Activated T-helper 9 cell treated with anti-CD3 and anti-CD28 coated beads, Interleukin-2, amount 50 U/mL, for 16 hours (primary cell): ENCODE measurements at places on chromosomes 4 and X.

DNA sequence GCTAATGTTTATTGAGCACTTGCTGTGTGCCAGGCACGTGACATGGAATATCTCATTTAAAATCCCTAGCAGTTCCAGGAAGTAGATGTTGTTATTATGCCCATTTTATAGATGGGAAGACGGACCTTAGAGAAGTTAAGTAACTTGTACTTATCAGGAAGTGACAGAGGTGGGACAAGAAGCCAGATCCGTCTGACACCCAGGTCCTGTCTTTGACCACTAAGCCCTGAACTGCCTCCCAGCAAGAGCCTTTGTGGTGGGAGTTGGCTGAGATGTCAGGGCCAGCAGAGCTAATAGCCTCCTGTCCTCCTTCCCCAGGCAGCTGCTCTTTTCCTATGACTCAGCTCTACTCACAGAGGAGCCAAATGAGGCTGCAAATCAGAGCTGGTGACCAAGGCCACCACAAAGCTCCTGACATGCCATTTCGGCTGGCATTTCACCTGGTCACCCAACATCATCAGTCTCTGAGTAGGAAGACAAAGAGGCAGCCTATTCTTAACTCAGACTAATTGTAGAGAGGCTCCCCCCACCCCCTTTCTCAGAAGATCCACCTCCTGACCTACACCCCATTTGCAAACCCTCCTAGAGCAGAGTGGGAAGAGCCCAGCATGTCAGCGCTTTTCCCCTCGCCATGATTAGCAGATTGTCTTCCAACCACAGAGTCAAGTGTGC is 175.1 kb upstream of the KIT start:
- no peak for DNase-seq

- no peak for DNase-seq
Observed at GRCh38 chr4:24373704-24374103, 210.7 kb downstream of the DHX15 start.

DNA sequence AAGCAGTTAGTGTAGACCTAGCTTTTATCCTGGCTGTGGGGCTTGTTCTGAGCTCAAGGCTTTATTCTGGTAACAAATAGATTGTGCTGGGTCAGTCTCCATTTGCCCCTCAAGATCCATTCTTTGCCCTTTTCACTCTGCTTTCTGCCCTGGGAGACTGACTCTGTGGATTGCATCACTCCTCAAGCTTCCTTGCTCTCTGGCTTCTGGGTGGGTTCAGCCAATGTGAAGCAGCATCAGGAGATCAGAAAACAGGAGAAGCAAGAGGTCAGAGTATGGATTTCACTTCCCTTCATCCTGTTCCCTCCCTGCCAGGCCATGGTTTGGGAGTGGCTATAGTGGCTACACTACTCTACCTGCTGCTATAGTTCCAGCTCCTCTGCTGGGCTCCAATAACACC is 184.1 kb upstream of the NDP start:
- DNase-seq: no peak

GRCh38 chr4:172662113-172662512 is 506.5 kb upstream of the GALNT7 start:
- no peak for DNase-seq

DNA sequence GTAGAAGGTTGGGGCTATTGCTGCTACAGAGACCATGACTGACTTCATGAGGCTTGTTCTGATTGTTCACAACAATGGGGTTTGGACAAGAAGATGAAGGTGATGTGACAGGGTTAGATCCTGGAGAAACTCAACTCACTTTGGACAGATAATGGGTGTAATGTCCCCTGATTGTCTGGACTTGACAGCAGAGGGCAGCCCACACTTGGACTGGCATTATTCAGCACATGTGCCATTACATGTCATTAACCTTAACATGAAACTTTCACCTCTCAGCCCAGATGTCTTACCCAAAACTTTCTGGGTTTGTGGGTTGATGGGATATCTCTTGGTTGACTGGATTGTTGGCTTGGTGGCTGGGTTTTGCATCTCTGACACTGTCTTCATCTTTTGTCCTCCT is 101.5 kb downstream of the MXRA5 start:
- DNase-seq: no peak

DNA sequence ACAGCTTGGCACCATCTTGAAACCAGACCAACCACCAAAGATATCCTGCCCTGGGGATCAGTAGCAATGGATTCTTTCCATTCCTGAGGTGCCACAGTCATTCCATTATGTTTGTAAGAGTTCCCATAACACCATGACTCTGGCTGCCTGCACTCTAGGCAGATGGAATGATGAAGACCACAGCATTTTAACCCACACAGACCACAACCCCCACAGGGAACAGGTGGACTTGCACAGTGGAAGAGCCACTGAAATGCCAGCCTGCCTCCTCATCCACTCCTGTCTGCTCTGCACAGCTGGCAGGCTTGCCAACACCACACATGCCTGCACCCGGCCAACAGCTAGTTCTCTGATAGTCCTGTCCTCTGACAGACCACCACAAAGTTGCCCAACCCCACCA is 2362.2 kb upstream of the AGA start:
- no peak for DNase-seq

GRCh38 chr4:54064317-54065111 is at the start of gene CHIC2:
Gene CHIC2, minus strand, starts transcription at chr4:54064605. Its CDS starts 305 bp downstream, at chr4:54064300.
- peak; percentile 94 for DNase-seq

DNA sequence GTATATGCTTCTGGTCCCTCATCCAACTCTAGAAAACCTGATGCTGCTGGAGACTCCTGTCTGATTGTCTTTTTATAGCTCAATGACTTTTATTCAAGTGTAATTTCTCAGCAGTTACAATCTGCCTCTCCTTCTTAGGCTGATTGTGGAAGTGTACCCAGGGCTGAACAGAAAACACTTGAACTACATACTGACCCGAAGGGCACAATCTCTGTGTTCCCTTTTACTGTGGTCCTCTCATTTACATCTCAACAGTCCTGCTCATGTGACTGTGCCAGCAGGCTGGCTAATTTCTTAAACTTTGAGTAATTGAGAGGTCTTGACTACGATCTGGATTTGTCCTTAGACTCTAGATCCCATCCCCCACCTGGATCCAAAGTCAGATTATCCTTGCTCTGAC is 863.4 kb downstream of the PDHA2 start:
- no peak for DNase-seq

DNA sequence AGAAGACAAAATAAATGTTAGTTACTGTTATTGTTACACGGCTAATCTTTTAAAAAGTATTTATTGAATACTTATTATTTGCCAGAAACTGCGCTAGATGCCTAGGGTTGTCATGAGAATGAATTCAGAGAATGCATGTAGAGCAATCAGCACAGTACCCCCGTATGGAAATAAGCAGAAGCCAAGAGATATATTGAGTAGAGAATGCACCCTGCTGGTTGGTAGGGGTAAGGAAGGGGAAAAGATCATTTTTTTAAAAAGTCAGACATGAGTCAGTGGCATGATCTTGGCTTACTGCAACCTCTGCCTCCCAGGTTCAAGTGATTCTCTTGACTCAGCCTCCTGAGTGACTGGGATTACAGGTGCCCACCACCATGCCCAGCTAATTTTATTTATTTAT is 13.1 kb upstream of the DRP2 start:
- no peak for DNase-seq

DNA sequence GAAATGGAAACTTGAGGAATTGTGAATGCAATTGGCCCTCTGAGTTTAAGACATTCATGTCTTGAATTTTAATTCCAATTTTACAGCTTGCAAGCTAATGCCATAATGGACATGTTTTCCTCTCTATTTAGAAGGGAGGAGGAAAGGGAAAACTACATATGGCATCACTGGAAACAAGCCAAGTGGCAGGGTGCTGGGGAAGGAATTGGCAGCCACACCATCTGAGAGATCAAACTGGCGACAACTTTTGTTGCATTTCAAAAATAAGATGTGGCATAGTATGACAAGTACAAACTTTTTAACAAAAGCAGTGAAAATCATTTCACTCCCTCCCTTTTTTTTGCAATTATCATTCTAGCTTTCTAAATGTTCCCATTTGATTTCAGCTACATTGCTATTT is 615.6 kb downstream of the CENPC start:
- DNase-seq: no peak

DNA sequence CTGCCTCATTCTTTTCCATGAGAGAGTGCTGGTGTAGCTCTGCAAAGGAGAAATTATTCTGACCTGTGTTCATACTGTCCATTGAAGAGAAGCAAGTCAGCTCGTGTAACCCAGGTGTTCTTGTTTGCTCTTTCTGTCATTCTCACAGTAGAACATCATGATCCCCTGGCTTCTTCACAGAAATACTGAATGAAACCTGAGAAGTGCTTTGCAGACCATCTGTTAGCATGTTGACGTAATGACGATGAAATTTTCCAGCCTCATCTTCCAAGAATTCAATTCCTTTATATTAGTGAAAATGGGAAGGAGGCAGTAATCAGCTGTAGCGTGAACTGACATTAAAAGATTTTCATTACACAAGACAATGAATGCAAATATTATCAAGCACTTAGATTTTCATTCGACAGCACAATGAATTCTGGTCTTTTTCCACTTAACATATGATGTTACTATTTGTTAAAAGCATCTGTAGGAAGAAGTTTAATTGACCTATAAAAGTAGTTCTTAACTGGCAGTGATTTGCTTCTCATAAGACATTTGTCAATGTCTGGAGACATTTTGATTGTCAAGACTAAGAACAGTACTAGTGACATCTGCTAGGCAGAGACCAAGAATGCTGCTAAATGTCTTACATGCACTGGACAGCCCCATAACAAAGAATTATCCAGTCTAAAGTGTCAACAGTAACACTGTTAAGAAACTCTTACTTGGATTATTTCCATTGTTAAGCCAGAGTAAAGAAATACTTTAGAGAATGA is 246.3 kb downstream of the BANK1 start:
- no peak for DNase-seq

GRCh38 chr4:38982361-38983095 is 49.7 kb downstream of the TMEM156 start:
- DNase-seq: no peak

- no peak for DNase-seq
Observed at GRCh38 chr4:184427687-184428086, 46.7 kb downstream of the IRF2 start.

- DNase-seq: no peak
Observed at GRCh38 chrX:71650333-71650969, 16.9 kb upstream of the LOC101059915 start.

- no peak for DNase-seq
Observed at GRCh38 chr4:48681856-48682255, 98.2 kb downstream of the FRYL start.

DNA sequence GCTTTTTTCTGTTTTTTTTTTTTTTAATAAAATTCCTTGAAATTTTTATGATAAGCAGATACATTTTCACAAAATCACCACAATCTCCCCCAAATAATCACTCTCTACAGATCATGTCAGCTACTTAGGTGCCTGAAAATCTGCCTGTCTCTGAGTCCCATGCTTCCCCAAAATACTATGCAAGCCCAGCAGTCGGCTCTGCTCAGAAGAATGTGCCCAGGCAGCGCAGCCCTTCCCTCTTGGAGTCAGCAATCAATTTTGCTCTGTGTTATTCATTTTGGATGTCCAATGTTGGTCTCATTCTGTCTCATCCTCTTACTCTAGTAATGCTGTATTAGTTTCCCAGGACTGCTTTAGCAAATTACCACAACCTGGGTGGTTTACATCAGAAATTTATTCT is 24.9 kb upstream of the C1QTNF7 start:
- DNase-seq: no peak

GRCh38 chr4:8869002-8869897 is 2.4 kb downstream of the HMX1 start:
- DNase-seq: no peak

- peak; percentile 8 for DNase-seq
Observed at GRCh38 chrX:119067023-119067739, 5.6 kb upstream of the CT47C1 start.

GRCh38 chr4:65589331-65589730 is 81.0 kb downstream of the EPHA5 start:
- DNase-seq: no peak

- DNase-seq: no peak
Observed at GRCh38 chrX:103614999-103615398, 7.2 kb downstream of the TCEAL3 start.

- no peak for DNase-seq
Observed at GRCh38 chrX:49767236-49767635, 61.9 kb upstream of the PAGE4 start.

GRCh38 chr4:60885011-60885410 is 315.1 kb upstream of the ADGRL3 start:
- DNase-seq: no peak

DNA sequence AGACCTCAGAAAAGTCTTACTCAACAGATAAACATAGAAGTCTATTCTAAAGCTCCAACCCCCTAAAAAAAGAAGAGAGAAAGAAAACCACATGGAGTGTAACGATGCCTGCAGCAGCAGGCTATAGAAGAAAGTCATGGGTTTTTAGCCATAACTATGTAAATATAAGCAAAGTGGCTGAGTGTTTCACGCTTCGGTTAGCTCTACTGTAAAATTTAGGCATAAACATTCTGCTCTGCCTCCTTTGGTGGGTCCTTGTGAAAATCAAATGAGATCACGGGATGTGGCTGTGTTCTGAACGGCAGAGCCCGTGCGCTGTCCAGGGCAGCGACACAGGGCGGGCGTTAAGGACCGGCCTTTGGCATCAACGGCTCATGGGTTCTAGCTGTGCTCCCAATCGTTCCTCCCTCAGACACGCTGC is 78.4 kb downstream of the IRF2 start:
- no peak for DNase-seq

GRCh38 chr4:80202190-80202711 is 4.9 kb downstream of the PRDM8 start:
- DNase-seq: peak; percentile 72

DNA sequence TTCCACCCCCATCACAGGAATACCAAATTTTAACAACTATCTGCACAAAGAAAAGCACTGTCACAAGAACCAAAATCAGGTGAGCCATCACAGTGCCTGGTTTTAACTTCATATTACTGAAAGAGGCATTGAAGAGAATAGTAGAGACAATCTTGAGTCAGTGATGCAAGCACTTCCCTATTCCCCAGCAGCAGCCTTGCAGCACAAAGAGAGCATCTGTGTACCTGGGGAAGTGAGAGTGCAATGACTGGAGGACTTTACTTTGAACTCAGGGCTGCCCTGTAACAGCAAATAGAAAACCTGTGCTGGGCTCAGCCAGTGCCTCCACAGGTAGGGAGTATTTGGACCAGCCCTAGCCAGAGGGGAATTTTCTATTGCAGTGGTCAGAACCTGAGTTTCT is 361.8 kb downstream of the TEX13C start:
- no peak for DNase-seq

GRCh38 chr4:71698141-71698540 is 85.7 kb downstream of the GC start:
- DNase-seq: no peak

- no peak for DNase-seq
Observed at GRCh38 chr4:41369680-41370079, 113.0 kb downstream of the UCHL1 start.

GRCh38 chrX:47683184-47683828 is 24.3 kb upstream of the UXT start:
- DNase-seq: no peak
